ENCODE measurements at places on chromosomes 7 and 10.

DNA sequence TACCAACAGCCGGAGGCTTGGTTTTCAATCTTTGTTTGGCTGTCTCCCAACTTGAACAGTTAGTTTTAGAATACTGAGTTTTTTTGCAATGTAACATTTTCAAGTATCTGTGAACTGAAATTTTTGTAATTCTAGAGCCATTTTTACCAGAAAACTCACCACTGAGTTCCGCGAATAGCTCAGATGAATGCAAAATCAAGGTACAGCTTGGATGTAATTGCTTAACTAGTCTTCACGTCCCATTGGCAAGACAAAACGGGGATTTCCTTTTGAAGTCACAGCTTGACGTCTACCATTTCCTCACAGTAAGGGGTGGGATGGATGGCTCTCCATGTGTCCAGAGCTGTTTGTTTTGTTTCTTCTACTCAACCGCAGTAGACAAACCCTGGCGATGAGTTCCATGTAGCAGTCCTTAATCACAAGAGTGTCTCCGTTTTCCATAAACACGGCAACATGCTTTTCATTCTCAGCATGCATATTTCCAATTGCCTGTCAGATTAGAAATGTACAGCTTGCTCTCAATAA, 55.8 kb upstream of the FGFR2 start:
- DNase-seq: no peak

DNA sequence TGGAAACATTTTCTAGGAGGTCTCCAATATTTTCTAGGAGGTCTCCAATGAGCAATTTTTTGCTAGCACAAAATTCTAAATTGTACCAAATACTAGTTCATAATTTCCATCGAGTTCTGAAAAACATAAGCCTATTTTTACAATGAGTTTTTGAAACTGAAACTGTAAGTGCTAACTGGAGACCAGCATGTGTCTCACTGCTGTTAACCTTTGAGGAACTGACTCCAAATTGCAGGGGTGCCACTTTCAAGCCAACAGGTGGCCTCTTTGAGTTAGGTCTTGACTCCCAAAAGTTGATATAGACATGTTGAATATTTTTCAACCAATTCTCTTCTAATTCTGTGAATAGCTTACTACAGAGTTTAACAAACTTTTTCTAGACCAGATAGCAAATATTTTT, 58.8 kb downstream of the CAV1 start:
- peak; percentile 68 for DNase-seq

DNA sequence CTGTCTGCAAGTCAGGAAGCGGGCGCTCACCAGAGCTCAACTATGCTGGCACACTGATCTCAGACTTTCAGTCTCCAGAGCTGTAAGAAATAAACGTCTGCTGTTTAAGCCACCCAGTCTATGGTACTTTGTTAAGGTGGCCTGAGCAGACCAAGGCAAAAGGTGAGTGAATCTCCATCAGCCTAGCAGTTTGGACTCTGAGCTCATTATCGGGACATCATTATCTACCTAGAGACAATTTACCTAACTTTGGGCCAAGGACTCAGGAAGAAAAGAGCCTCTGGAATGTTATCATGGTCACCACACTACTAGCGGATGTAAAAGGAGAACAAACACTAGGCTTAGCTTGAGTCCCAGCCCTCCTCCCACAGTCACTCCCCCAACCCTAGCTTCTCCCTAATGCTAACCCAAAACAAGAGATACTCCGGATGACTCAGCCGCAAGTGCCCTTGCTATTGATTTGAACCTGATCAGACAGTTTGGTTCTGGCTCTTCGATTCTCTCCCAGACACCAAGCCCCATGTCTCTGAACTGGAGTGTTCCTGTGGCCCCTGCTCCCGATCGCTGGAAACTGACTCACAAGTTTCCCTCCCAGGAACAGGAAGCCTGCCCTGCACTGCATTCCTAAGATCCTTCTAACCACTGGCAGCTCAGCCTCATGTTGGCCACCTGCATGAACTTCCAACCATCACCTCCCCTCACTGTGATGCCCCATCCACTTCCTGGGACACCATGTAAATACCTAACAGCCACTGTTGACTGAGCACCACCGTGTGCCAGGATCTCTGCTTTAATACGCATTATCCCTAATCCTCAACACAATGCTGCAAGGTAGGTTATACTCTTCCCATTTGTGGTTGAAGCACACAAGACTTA, 34.5 kb downstream of the CREB3L2 start:
- no peak for DNase-seq

DNA sequence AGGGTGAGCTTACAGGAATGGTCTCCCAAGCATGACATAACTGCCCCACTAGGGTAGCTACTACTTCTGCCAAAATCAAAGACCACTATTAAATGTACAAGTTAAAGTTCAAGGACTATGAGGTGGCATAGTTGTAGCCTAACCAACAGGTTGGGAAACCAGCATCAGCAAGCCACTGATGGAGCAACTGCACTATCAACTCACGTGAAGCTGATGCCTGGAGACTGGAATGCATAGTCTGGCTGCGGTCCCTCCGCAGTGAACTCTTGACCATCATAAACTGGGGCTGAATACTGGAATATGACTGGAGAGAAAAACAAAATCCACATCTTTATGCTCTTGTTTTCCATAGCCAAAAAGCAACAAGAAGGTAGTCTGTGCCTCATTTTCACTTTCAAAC, 541.4 kb downstream of the DNAJB9 start:
- DNase-seq: no peak

DNA sequence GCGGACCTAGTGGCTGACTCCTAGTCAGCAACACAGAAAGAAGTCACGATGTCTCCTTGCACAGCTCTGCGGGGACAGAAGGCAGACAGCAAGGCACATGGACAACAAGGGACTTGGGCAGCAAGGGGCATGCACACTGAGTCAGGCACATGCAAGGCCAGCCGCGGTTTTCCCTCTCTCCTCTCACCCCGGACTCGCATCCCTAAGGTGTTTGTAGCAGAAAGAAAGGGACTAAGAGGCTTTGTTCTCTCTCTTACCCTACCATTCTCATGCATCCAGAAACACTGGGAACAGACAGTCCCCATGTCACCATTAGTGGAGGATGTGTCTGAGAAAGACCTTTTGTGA, 193.3 kb upstream of the PHF14 start:
- no peak for DNase-seq

DNA sequence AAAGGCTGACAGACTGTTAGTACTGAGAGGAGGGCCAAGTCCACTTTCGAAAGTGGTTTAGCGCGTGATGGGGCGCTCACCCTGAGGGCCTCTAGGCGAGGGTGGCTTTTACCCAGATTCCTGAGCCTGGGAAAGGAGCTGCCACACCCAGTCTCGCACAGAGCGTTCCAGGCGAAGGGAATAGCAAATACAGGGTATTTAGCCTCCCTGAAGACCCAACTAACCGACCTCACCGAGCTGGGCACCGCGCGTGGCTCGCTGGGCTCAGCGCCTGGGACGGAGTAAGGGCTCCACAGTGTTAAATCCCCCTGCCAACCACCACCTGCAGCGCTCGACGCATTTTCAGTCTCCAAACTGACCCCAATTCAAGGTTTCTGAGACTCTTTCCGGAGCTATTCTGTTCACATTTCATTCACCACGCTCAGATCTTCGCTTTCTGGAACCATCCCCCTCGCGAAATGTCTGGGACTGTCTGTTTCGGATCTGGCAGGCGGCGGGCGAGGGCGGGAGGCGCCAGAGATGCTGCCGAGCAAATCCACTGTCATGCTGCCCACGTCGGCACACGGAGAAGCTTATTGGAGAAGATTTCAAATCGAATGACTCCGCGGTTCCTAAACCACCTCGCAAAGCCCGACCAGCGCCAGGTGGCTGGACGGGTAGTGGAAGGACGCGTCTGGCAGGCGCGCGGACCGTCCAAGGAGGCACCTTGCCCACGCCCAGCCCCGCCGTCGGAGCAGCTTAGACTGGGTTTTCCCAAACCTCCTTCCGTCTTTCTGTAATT, 1.4 kb upstream of the OSBPL3 start:
- DNase-seq: peak; percentile 43
